ENCODE measurements at places on chromosomes 6 and 20.

DNA sequence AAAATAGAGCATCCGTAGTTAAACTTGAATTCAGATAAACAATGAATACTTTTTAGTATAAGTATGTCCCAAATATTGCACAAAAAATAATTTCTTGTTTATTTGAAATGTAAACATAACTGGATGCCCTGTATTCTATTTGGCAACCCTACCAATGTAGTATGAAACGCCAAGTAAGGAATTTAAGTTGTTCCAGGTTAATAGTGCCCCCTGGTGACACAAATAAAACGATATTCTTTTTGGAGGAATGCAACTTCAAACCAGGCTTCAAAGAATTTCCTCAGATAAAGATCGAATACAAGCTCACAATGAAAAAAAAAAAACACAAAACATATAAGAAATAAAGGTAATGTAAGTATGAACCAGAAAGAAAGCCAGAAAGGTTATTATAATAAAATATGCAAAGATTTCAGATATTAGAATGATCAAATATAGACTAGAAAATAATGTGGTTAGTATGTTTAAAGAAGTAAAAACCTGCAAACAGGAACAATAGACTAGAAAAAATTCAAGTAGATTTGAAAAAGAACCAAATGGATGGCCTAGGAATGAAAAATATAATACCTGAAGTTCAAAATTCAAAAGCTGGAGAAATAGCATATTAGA, 18.4 kb upstream of the AKAP7 start:
- DNase-seq, result no peak

- no peak for DNase-seq
Measured at GRCh38 chr6:133548423-133549159, 307.4 kb downstream of the EYA4 start.

GRCh38 chr6:148959008-148959407, 212.2 kb downstream of the UST start:
- DNase-seq, result no peak

DNA sequence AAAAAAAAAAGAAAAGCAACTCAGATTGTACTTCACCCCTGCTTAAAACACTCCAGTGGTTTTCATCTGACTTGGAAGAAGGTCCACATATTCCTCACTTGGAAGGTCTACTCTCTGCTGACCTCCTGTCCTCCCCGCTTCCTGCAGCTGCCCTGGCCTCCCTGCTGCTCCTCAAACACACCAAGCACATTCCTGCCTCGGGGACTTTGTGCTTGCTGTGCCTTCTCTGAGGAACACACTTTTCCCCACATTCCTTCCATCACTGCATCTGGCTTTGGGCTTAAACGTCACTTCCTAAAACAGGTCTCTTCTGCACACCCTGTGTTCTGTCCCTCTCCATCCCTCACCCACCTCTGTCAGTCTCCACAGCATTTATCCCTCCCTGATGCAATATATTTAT, 4.9 kb upstream of the PDYN start:
- DNase-seq, result no peak

GRCh38 chr20:36070451-36070850, 84.1 kb upstream of the EPB41L1 start:
- DNase-seq, result no peak

DNA sequence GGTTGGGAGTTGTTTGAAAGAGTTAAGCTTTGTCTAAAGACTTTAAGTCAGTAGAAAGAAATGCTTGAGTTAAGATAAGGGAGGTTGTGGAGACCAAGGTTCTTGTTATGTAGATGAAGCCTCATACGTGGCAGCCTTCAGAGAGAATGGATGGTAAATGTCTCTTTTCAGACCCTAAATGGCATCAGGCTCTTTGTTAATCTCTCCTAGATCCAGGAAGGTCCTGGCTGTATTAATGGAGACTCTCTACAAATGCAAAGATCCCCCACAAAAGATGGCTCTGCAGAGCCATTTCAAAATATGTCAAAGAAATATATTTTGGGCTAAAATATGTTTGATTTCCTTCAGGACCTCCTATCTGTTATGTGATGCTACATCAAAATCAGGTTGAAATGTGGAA, 161.6 kb downstream of the ADAT2 start:
- no peak for DNase-seq

- no peak for DNase-seq
Measured at GRCh38 chr6:22026164-22026678, 270.6 kb downstream of the PRL start.

GRCh38 chr6:105981002-105981887, 104.9 kb upstream of the PRDM1 start:
- DNase-seq, result peak; percentile 70

DNA sequence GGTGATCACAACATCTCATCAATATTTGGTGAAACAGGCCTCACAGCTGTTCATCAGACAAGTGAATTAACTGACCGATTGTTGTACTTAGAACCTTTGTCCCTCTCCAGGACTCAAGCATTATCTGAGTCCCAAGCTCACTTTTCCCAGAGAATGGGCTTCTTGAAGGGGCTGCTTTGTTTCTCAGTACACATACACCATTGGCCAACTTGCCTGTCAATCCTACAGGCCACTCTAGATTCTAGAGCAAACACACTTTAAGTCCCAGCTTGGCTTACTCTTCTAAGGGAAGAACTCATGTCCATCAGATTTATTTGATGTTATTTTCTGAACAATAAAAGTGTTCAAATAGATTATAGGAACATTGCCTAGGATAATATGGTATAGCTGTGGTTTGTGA, 249.5 kb downstream of the BCKDHB start:
- DNase-seq, result no peak

DNA sequence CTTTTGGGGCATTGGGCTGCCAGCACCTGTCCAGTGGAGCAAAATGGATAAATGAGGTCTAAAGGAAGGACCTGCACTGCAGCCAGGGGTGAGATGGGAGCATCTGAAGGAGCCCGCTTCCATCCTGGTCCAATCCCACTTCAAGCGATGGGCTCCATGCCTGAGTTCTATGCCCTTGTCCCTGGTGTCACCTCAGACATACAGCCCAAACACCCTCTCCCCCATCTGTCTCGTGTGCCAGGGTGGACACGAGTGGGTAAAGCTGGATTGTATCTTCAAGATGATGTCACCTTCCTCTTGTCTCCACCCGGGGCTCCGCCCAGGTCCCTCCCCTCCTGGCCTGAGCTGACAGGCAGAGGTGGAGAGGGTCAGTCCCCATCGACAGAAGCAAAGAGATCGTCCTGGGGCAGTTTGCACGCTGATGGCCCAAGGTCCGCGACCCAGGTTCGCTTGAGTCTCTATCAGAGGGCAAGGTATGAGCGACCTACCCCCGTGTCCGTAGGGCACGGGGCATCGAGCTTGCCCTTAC, 544 bp downstream of the SMIM29 start:
- DNase-seq, result peak; percentile 80

DNA sequence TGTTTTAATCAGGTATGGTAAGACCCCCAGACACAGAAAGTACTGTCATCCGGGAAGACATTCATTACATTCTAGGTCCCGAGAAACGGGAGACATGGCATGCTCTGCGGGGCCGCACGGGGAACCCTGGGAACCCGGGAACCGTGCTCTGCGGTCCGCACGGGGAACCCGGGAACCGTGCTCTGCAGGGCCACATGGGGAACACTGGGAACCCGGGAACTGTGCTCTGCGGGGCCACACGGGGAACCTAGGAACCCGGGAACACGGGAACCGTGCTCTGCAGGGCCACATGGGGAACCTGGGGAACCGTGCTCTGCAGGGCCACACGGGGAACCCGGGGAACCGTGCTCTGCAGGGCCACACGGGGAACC, 165.6 kb upstream of the SULF2 start:
- no peak for DNase-seq

- no peak for DNase-seq
Measured at GRCh38 chr6:112443179-112444065, 96.3 kb downstream of the RFPL4B start.

GRCh38 chr6:156701966-156702365, 75.2 kb upstream of the ARID1B start:
- DNase-seq, result no peak

- no peak for DNase-seq
Measured at GRCh38 chr6:37149745-37150144, 20.2 kb upstream of the PIM1 start.

DNA sequence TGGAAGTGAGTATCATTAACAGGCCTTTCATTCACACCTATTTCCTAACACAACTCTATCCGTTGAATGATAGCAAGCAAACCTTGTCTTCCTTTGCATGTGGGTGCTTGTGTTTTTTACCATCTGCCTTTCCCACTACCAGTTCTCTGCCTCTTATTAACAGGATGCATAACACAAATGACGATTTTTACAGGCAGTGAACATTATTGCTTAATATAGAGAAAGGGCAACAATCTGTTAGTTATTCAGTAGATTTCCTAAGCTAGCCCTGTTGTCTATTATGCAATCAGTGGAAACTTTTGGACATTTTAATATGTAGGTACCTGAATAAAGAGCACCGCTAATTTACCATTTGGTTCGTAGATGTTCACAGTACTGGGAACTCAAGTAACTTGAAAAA, 348.8 kb upstream of the PLCB4 start:
- no peak for DNase-seq

DNA sequence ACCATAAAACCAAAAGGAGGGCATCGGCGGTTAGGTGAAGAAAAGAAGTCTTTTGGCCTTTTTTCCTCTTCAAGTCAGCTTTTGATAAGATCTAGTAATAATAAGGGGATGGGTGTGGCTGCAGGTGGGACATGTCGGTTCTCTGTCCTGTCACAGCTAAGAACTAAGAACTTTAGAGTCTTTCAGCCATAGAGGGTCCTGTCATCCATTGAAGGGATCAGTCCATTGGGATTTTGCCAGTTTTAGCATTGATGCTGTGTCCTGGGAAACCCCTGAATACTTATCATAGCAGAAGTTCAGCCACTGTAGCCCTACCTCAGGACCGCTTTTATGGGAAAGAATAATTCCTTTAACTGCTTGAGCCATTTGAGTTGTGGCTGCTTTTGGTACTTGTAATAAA, 18.2 kb upstream of the SCP2D1 start:
- DNase-seq, result no peak

DNA sequence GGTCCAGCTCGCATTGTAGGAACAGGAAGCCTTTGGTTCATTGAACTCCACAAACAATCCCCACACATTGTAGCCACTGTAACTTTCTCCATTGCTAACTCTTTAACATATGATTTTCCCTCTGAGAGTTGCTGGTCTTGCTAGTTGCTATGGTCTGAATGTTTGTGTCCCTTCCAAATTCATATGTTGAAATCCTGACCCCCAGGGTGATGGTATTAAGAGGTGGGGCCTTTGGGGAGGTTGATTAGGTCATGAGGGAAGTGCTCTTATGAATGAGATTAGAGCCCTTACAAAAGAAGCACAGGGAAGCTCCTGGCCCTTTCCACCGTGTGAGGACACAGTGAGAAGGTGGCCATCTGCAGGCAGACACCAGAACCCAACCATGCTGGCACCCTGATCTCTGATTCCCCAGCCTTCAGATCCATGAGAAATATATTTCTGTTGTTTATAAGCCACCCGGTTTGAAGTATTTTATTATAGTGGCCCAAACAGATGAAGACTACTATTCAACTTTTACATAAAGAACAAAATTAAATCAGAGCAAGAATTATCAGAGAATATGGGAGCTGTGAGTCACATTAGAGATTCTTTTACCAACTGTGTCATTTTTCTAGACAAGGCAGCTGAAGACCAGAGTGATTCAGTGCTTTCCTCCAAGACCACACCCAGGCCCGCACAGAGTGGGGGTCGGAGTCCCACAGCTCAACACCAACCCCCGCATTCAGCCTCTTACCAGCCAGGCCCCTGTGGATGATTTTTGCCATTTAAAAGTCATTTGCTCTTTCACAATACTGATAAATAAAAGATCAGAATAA, 143.0 kb downstream of the SAMD5 start:
- no peak for DNase-seq

DNA sequence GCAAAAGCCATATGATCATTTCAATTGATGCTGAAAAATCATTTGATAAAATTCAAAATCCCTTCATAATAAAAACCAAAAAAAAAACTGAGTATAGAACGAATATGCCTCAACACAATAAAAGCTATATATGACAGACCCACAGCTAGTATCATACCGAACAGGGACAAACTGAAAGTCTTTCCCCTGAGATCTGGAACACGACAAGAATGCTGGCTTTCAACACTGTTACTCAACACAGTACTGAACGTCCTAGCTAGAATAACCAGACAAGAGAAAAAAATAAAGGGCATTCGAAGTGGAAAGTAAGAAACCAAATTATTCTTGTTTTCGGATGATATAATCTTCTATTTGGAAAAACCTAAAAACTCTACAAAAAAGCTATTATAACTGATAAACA, 559.9 kb downstream of the EPM2A start:
- no peak for DNase-seq

- no peak for DNase-seq
Measured at GRCh38 chr20:38825901-38826625, 20.6 kb downstream of the PPP1R16B start.

- no peak for DNase-seq
Measured at GRCh38 chr20:61146023-61146422, 106.0 kb upstream of the CDH4 start.

DNA sequence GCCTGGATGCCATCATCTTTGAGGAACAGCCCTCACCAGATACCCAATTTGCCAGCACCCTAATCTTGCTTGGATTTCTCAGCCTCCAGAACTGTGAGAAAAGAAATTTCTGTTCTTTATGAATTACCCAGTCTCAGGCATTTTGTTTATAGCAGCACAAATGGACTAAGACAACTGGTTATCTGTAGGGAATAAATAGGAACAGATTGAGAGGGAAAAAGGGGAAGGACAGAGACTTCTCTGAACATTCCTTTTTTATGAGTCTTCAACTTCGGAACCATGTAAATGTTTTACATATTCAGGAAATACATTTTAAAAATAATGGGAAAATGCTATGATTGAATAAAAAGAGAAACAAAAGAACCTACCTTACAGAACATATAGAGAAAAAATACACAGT, 20.9 kb downstream of the KCTD20 start:
- DNase-seq, result no peak

- no peak for DNase-seq
Measured at GRCh38 chr6:119313937-119314884, 35.4 kb downstream of the MAN1A1 start.

DNA sequence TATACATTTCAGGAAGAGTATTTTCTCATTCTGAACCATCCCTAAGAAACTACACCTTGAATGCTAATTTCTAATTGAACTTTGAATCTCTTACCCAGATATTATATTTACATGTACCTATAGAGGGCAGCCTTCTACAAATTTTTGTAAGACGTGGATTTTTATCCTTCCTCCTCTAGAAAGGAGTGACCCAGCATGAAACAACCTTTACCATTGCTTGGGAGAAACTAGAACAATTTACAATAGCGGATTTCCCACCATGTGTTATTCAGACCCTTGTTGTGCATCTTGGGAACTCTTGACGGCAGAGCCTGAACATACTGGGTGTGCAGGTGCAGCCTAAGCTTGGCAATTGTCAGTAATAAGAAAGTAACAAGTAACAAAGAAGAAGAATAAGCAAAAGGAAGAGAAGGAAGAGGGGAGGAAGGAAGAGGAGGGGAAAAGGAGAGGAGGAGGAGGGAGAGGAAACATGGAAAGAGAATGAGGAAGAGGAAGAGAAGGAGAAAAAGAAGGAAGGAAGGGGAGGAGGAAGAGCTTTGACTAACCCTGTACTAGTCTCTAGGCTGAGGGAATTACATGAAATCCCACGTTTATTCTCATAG, 10.8 kb upstream of the TAAR1 start:
- DNase-seq, result no peak

- no peak for DNase-seq
Measured at GRCh38 chr6:118865100-118865391, 28.9 kb upstream of the ASF1A start.
